ENCODE measurements at places on chromosomes 12 and 14.

GRCh38 chr12:29255042-29255441 is 106.0 kb downstream of the FAR2 start:
- no peaks in the 10 kb centered on the region for H3K36me3 ChIP-seq
- no peaks in the 10 kb centered on the region for H3K27me3 ChIP-seq
- H3K4me1 ChIP-seq: no peaks in the 10 kb centered on the region

DNA sequence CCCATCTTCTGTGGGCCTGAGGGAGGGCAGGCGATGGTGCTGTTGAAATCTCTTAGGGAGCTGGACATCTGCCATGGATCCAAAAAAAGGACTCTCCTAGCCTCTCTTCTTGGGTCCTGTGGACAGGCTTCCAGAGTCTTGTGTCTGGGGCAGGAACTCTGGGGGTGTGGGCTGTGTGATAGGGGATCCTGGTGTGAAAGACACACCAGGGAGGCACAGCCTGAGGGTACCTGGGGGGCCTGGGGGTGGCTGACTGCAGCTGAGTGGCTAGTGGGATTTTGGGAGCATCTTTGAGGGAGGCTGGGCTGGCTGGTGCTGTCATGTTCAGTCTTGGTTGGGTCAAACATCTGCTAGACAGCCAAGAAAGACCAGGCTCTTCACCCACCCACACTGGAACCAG is 1.8 kb upstream of the KRT83 start:
- peaks cover 30% of the 10 kb centered on the region for H3K27me3 ChIP-seq
- no peak overlapping the region for H3K27ac ChIP-seq
- H3K4me3 ChIP-seq: no peak overlapping the region
- H3K4me1 ChIP-seq: no peaks in the 10 kb centered on the region
- no peaks in the 10 kb centered on the region for H3K36me3 ChIP-seq
- DNase-seq: no peak

DNA sequence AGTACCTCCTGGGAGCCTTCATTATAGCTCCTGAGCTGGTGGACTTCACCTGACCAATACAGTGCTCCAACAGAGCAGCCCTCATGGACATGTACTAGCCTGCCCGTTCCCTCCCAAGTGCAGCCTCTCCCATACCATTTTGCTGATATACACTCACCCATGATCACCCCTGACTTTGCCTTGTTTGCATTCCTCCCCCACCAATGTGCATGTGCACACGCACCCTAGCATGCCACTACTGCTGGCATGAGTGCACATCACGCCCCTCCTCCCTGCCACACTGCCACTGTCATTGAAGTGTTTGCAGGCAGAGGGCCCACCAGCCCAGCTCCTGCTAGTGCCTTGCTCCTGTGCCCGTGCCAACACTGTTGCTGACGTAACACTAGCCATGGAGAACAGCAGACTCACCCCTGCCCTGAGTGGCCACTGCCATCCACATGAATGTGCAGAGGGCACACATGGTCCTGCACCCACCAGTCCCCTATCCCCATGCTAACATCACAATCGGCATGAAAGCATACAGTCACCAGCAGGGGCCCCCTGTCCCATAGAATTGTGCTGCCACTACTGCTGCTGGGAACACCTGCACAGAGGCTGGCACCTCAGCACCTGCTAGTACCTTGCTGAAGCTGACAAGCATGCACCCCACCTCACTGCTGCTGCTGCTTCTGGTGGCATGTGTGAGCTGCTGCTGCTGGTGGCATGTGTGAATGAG is 110.3 kb downstream of the SINHCAF start:
- no peaks in the 10 kb centered on the region for H3K27me3 ChIP-seq
- H3K27ac ChIP-seq: no peak overlapping the region
- no peak overlapping the region for H3K4me3 ChIP-seq

DNA sequence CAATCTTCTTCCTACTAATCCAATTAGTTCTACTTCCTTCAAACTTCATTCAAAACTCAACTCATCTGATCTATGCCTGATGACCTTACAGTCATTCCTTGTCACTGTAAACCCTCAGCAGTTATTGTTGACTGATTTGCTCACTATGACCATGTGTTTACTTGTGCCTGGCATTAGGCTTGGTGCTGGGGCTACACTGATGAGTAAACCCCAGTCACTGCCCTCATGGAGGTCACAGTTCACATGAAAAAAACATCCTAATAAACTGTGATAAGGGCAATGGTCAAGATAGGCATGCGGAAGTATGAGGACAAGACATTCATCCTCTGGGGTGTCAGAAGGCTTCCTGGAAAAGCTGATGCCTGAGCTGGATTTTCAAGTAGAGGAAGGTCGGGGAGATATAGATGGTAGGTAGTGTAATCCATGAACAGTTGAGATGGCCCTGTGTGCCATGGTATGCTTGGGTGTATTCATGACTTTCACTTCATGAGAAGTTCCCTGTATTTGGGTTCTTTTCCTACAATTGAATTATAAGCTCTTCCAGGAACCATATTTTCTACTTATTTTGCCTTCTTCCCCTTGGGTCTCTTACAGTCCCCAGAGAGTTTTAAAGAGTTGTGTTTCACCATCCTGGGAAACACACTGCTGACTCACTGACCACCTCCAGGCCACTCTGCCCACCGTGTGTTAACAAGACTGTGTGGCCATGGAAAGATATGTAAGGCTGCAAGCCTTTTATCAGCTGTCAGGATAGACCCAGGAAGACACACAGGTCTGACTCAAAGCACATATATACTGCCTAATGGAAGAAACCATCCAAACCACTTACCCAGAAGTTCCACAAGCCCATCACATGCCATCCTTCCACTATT is 38.7 kb upstream of the DUSP6 start:
- no peaks in the 10 kb centered on the region for H3K36me3 ChIP-seq
- no peaks in the 10 kb centered on the region for H3K27me3 ChIP-seq
- H3K27ac ChIP-seq: no peak overlapping the region
- no peak overlapping the region for H3K4me3 ChIP-seq

- H3K27me3 ChIP-seq: no peaks in the 10 kb centered on the region
- no peak for DNase-seq
- no peak overlapping the region for H3K27ac ChIP-seq
- no peaks in the 10 kb centered on the region for H3K4me1 ChIP-seq
Observed at GRCh38 chr14:47715330-47715729, 39.9 kb upstream of the MDGA2 start.

DNA sequence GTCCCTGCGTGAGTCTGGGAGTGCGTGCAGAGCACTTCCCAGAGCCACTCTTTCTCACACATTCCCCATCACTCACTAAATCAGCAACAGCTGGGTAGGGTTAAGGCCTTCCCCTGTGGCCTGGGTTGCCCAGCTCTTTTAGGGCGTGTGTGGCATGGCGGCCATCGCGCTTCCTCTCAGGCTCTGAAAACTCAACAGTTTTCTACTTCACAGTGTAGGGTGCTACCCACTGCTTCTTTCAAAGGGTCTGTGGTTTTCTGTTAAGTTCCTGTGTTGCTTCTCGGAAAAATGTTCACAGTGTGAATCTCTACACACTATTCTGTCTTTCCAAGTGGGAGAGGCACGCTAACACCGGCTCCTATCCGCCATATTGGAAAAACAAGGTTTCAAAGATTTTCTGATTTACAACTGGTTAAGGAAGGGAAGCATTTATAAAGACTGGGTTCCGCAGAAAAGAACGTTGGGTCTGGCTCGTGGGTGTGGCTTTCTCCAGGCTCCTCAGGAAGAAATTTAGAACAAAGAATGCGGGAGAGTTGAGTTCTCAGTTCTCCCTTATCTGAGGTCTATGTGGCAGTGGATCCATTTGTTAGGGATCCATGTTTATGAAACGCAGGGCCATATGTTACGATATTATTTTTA is 34.9 kb upstream of the AEBP2 start:
- H3K27me3 ChIP-seq: peaks cover 21% of the 10 kb centered on the region
- no peak overlapping the region for H3K4me3 ChIP-seq
- no peaks in the 10 kb centered on the region for H3K4me1 ChIP-seq
- H3K27ac ChIP-seq: no peak overlapping the region

All from psoas muscle (tissue), 8 donors.